Activated CD4-positive, alpha-beta memory T cell treated with anti-CD3 and anti-CD28 coated beads for 36 hours (primary cell): ENCODE measurements at places on chromosomes 6 and 20. TPM values are rescaled to one million over a fixed set of nuclear protein-coding genes. Genes with fewer than 3 reads are reported as not detected.

TSPO2 gene
- not detected for total RNA-seq

DDX43 gene
- total RNA-seq = 0.29 TPM

RTF2 gene
- 83.1 TPM for total RNA-seq

TNFAIP3 gene
- total RNA-seq = 259 TPM

PRKN gene
- 1.00 TPM for total RNA-seq

ADGRF5 gene
- total RNA-seq = not detected

MRAP2 gene
- total RNA-seq = not detected

LCA5 gene
- total RNA-seq = 0.15 TPM

EYA2 gene
- not detected for total RNA-seq

NNAT gene
- total RNA-seq = 0.48 TPM

MICB gene
- total RNA-seq = 21.1 TPM

SLC35F1 gene
- total RNA-seq = 0.14 TPM

TMEM74B gene
- 0.63 TPM for total RNA-seq

OLIG3 gene
- 0.15 TPM for total RNA-seq

PDE10A gene
- total RNA-seq = not detected

MTG2 gene
- total RNA-seq = 31.4 TPM

TP53TG5 gene
- total RNA-seq = 0.24 TPM

GRM4 gene
- total RNA-seq = 0.05 TPM

HIVEP1 gene
- 43.2 TPM for total RNA-seq
